ENCODE measurements at places on chromosomes 16 and 17.

GRCh38 chr16:31460582-31461002, 1.3 kb downstream of the ARMC5 start:
- DNase-seq, result no peak

DNA sequence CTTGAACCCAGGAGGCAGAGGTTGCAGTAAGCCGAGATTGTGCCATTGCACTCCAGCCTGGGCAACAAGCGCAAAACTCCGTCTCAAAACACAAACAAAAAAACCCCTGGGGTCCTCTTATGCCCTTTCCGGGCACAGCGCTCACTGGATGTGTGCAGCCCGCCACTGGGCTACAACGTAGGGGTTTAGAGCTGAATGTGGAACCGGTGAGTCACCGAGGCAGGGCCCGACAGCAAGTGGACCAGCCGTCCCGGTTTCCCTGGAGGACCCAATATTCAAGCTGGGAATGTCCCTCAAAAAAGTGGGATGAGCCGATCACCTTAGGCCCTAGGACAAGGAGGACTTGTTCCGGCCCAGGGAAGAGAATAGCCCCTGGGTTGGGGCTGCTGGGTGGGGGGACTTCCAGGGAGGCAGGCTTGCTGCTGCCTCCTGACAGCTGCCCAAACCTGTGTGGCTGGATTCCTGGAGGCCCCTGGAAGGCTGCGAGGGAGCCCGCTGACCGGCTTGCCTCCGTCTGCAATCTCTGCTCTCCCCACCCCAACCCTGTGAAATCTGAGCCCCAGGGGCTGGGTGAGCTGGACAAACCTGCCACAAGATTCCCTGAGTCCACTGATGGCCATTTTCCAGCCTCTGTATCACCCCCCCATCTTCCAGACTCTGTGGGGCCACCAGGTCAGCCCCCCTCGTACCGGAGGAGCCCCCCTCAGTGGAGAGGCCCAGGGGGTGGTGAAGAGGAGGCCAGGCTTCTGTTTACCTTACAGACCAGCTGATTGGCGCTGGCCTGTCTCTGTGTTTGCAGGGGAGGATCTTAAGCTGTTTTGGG, 2.9 kb upstream of the CLDN9 start:
- no peak for DNase-seq

GRCh38 chr17:64785011-64785421, 122.9 kb upstream of the SMURF2 start:
- no peak for DNase-seq

DNA sequence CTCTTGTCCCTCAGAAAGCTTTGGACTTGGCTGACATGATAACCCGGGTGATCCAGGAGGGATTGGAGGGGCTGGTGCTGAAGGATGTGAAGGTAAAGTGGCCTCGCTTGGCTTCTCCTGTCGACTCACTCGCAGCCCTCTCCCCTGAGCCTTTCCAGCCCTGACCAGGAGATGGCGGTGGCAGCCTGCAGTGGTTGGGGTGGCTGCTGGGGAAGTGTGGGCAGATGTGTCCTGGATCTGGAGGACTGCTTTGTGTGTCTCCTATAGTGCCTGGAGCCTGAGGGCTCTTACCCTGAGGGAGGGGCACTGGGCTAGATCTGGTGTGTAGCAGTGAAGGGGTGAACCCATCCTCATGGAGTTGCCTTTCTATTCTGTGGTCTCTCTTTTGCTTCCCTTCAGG, 17.9 kb downstream of the LIG3 start:
- peak; percentile 78 for DNase-seq

DNA sequence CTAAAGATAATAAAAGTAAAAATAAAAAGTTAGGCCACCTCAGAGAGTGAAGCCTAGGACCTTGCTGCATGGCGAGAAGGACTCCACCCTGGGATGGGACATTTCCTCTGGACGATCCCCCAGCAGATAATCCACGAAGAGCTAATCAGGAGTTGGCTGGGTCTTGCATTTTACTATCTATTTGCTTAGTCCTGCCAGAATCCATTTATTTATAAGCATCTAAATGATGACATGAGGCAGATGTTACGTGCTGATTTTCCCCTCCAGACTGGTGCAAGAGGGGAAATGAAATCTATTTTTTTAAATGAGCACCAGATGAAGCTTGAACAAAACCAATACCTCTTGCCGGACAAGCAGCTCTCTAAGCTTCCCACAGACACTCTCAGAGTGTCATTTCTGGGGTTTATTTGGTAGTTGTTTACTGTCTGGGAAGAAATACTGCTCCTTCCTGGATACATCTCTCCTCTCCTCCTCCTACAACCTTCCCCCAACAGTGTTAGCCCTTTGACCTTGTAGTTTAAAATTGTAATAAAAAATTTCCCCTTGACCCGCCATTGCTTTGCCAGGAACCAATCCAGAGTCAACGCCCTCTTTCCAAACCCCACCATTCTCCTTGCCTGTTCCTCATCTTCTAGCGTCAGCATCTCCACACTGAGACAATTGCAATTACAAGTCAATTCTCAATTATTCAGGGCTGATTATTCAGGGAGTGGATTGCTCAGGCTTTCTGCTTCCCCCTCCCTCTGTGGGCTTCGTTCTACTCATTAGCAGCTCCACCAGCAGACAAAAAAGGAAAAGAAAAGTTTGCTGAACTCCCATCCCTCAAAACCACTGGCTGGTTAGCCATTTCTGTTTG, 63.0 kb downstream of the GSG1L start:
- DNase-seq, result no peak

DNA sequence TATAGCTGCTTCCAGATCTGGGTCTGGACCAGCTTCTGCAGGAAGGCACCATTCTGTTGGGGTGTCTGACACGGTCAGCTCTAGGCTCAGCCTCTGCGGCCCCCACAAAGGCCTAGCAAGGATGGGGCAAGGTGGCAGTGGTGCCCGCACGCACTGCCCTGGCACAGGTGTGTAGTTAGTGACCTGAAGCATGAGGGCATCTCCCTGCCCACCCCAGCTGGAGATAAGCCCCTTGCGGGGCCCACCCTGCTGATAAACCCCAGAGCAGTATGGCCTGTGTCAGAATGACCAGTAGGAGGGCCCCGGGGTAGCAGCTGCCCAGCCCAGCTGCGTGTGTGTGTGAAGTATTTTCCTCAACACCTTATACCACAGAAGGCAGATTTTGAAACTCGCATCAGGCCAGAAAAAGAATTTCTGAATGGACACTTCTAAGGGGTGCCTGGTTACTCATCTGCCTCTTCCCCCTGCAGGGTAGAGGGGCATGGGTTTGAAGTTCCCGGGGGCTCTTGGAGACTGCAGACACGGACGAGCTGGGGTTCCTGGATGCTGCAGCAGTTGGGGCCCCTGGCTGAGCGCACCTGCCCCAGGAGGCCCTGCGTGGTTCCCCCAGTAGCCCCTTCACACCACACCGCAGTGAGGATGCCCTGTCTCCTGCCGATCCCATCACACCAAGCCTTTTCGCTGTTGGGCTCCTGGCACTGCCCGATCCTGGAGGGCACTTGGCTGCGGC, 4.5 kb downstream of the ARHGDIA start:
- DNase-seq, result no peak

- DNase-seq, result no peak
Measured at GRCh38 chr16:56212144-56212543, 20.9 kb downstream of the GNAO1 start.

DNA sequence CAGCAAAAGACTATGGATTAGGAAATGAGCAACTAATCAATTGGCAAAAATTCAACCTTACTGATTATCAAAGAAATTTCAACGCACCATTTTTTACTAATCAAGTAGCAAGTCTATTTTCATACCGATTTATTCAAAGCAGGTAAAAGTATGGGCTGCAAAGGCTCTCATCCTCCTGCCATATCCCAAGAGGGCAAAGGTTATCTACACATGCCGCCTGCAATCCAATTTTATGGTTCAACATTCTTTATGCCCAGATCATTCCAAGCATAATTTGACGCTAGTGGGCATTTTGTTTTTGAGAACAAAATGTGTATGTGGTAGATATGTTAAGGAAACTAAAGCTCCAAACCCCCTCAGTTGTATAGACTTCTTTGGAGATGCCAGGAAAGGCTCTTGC, 270.6 kb downstream of the MAF start:
- DNase-seq, result no peak

DNA sequence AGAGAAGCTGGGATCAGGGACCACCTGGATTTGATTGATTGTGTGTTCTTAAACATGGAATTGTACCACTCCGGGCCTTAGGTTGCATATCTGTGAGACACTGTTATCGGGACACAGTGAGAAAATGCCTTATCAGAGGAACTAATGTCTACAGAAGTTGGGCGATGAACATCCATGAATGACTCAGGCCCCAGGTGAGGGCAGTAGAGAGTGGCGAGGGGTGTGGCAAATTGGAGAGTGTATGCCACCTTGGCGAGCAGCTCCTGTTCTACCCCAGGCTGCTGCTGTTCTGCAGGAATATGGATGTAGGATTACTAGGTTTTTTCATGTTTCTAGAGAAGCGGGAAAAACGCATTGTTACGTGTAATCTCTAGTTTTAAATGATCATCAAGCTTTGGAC, 38.8 kb downstream of the CLEC16A start:
- DNase-seq, result peak; percentile 16

GRCh38 chr17:27601069-27601974, 29.7 kb upstream of the LGALS9 start:
- DNase-seq, result peak; percentile 69

All from activated CD4-positive, alpha-beta T cell treated with anti-CD3 and anti-CD28 coated beads for 4 hours (primary cell).